ENCODE measurements at places on chromosomes 4 and X.

- peak; percentile 4 for DNase-seq
Measured at GRCh38 chr4:39256436-39256835, 74.1 kb downstream of the WDR19 start.

- peak; percentile 78 for DNase-seq
Measured at GRCh38 chr4:118836301-118837120, 585 bp upstream of the SEC24D start.

DNA sequence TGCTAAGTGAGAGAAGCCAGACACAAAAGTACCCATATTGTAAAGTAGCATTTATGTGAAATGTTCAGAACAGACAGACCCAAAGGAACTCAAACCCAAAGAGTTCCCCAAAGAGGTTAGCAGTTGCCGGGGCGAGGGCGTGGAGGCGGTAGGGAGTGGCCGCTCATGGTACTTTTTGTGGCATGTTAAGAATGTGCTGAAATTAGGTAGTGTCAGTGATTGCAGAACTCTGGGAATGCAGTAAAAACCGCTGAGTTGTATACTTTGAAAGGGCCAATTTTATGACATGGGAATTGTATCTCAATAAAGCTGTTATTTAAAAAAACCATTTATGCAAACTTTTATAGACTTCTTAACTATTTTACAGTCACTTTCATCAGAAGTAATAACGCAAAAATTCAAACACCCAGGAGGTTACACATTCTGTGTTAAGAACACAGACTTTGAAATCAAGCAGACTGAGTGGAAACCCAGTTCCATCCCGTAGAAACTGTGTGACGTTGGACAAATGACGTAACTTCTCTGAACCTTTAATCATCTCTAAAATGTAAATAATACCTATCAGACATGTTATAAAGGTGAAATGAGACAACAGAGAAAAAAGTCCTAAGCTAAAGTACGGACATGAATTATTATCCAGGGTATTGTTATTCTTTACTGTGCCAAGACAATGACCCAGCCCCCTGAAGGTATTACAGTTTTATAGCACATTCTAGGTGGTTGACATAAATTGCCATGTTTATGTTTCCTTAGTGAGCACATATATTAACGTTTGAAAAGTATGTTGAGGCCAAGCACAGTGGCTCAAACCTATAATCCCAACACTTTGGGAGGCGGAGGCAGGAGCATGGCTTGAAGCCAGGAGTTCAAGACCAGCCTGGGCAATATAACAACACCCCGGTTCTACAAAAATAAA is 19.7 kb downstream of the ZFP42 start:
- no peak for DNase-seq

- DNase-seq: peak; percentile 75
Measured at GRCh38 chr4:80306260-80306659, 29.3 kb upstream of the CFAP299 start.

DNA sequence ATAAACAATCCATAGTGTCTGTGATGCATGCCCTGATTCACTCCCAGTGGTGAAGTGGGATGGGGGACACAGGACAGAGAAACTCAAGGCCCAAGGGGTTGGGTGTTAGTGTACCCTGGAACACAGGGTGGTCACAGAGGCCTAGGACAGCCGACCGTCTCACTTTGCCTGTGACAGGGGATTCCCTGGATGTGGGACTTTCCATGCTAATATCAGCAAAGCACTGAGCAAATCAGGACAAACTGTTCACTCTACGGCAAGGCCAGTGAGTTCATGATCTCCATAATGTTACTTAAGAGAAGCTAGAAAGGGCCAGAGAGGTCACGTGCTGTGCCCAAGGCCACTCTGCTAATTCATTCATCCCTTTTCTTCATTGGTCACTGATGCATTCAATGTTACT is 158.7 kb upstream of the RBPJ start:
- no peak for DNase-seq

DNA sequence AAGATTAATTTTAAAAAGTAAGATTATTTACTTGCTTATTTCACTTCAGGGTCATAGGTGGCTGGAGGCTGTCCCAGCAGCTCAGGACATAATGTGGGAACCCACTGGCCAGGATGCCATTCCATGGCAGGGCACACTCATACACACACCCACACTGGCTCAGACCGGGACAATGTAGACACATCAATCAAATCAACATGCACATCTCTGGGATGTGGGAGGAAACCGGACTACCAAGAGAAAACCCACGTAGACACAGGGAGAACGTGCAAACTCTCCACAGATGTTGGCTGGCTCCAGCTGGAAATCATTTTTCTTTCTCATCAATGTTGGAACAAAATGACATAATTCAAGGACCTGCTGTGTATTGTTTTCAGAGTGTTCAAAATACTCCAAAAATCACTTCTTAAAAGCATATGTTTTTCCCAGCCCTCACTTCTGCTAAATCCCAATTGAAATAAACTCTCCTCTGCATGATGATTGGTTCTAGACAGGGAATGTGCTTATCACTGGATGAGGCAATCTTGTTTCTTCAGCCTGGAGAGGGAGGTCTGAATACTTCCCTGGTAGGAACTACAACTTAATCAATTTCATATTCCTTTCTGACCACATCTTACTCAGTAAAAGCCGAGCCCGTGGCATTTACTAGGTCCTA is 18.6 kb upstream of the CPE start:
- peak; percentile 69 for DNase-seq

- DNase-seq: no peak
Measured at GRCh38 chrX:130179170-130179569, 7.4 kb downstream of the RAB33A start.

- peak; percentile 91 for DNase-seq
Measured at GRCh38 chrX:20515841-20516461, 249.2 kb upstream of the RPS6KA3 start.

- DNase-seq: no peak
Measured at GRCh38 chr4:96543346-96543745, 703.5 kb downstream of the PDHA2 start.

DNA sequence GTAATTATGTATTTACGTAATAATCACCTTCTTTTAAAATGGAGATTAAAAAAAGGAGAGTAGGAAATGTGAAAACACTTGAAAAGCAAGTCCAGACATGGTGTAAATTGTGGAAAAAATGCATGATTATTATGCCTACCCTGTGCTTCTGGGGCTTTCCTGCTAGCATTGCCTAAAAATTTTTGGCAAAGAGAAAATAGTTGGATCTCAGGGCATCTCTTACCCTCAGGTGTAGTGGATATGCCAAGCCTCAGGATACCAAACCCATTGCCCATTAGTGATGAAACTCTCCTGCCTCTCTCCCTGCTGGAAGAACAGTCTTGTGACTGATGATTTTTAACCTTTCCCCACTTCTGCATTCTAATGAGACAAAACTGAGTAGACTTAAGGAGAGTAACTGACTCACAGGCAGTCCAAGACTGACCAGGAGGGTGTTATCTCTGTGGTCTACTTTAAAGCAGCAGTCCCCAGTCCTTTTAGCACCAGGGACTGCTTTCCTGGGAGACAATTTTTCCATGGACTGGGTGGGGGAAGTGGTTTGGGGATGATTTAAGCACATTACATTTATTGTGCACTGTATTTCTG is 174.6 kb downstream of the ZNF330 start:
- DNase-seq: no peak

DNA sequence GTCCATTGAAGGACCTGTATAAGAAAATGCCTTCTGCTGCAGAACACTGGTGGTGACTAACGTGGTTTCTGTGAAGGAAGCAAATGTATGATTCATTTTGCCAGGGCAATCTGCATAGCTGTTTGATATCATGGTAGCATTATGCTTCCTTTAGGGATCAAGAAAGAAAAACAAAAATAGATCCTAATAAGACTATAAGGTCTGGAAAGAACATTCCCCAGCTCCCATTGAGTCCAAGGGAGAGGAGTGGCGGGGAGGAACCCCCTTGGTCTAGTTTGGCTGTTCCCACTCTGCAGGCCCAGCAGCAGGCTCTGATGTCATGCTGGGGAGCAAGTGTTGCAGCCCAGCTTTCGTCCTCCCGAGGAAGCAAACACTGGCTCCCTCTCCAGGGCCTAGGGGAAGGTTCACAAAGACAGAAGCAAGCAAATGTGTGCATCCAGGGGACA is 154.5 kb upstream of the GALNT7 start:
- DNase-seq: peak; percentile 68

DNA sequence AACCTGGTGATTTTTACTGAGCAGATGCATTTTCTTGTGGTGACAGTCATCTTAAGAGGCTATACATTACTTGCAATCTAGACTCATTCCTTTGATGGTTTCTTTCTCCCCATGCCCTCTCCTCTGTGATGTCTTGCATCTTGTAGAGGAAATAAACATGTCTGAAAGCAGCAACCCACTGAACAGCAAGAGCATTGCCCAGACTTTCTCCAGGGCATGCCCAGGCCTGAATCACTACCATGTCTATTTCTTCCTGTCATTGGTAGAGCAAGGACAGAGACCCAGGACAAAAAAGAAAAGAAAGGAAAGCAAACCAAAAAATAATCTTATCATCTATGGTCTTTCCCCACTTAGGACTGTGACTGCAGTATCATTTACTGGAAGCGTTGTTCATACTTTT is 326.1 kb downstream of the HNRNPD start:
- DNase-seq: no peak

GRCh38 chr4:187849556-187850225 is 145.9 kb upstream of the ZFP42 start:
- no peak for DNase-seq

DNA sequence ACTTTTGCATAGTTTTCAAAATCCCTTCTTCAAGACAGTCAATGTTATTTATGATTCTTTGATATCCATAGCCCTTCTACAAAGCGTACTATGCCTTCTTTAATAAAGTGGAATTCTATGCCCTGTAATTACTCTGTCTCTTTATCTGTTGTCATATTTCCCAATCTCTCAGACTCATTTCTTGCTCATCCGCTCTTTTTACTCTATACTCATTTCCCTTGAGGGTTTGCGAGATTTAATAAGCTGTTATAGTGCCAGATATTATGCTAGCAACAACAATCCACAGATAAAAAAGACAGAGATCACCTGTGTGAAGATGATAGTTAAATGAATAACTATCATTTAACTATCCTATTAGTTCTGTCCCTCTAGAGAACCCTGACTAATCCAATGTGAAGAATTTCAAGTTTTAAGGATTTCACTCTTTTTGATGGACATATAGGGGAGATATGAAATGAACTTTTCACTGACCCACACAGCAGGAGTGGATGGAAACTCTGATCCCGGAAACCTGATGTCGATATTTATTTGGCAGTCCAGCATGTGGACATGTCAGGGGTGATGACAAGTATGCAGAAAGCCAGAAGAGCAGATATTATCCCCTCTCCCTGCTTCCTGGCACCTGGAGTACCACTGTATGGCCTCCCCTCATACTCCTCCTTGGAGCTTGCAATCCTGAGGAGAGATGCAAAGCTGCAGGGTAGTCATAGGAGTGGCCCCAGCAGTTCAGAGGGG is 49.7 kb downstream of the TMEM156 start:
- peak; percentile 36 for DNase-seq

DNA sequence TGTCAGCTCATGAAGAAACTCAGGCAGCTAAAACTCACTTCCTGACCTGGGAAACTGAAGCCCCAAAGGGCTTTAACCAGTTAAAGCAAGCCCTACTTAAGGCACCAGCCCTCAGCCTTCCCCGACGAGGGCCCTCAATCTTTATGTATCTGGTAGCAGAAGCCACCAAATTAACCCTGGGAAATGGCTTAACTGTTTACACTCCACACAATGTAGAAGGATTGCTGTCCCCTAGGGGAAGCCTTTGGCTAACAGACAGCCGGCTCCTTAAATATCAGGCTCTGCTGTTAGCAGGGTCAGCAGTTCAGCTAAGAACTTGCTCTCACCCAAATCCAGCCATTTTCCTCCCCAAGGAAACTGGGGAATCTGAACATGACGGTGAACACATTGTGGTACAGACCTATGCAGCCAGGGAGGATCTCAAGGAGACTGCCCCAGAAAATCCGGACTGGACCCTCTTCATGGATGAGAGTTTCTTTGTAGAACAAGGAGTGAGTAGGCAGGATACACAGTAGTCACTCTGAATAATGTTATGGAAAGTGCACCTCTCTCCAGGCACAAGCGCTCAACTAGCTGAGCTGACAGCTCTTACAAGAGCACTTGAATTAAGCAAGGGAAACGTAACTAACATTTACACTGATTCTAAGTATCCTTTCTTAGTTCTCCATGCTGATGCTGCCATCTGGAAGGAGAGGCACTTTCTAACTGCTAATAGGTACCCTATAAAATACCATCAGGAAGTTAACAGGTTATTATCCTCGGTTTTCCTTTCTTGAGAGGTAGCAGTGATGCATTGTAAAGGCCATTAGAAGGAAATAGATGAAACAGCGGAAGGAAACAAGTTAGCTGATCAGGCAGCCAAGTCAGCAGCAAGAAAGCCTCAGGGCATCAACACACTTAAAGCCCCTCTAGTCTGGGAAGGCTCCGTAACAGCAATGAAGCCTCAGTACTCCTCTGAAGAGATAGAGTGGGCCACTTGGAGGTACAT is 9.6 kb upstream of the NAF1 start:
- DNase-seq: no peak

DNA sequence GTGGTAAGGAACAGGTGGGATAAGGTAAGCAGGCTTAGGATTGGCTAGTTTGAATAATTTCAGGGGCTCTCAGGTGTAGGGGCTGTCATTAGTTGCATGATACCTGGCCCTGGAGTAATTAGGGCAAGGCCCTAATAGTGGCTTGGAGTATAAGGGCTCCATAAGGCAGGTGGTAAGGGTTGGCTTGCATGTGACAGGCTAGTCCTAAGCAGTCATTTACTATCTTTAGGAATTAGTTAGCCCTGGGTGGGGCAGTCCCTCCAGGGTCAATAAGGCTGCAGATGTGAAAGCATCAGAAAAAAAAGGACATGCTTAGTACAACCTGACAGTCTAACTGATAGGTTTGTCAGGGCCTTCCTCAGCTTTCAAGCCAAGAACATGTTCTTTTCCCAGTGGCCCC is 7.8 kb upstream of the TMPRSS11D start:
- no peak for DNase-seq

DNA sequence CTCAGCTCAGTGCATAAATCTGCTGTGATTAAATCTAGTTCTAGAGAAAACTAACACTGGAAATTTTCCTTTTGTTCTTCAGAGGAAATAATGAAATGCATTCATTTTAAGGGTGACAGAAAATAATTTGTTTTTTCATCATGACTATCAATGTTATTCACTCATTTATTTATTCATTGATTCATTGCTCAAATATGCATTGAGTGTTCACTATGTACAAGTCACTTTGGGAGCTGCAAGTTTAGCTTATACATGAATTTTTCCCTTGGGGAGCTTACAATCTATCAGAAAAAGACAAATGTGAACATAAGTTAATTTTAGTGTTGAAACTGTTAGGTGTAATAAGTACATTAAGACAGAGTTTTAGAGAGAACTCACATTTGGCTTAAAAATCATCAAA is 897.8 kb downstream of the CENPC start:
- peak; percentile 2 for DNase-seq

- no peak for DNase-seq
Measured at GRCh38 chrX:94288325-94288724, 614.3 kb downstream of the FAM133A start.

GRCh38 chr4:125781651-125782050 is 466.9 kb downstream of the FAT4 start:
- DNase-seq: no peak

GRCh38 chr4:123430031-123430430 is 33.4 kb downstream of the SPRY1 start:
- DNase-seq: no peak
